ENCODE measurements at places on chromosomes 4 and X.

- no peak for DNase-seq
Observed at GRCh38 chr4:184849185-184849584, 23.4 kb upstream of the ACSL1 start.

- no peak for DNase-seq
Observed at GRCh38 chr4:37528166-37528885, 157.8 kb downstream of the RELL1 start.

DNA sequence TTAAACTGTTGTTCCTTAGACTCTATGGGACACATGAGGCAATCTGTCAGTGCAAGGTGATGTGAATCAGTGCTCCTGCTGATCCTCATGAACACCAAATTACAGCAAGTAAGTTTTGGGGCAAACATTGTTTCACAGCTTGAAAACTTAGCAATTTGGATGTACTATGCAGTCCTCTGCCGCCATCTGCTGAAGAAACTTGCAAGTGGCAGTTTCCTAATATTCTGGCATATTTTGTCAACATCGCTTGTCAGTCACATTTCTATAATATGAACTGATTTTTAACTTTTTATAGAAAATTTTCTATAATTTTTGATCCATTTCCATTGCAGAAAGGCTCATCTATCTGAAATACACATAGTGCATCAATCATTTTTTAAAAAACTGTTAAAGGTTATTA, 56.3 kb downstream of the ZAR1 start:
- peak; percentile 12 for DNase-seq

- no peak for DNase-seq
Observed at GRCh38 chr4:10030972-10031667, 9.8 kb upstream of the SLC2A9 start.

DNA sequence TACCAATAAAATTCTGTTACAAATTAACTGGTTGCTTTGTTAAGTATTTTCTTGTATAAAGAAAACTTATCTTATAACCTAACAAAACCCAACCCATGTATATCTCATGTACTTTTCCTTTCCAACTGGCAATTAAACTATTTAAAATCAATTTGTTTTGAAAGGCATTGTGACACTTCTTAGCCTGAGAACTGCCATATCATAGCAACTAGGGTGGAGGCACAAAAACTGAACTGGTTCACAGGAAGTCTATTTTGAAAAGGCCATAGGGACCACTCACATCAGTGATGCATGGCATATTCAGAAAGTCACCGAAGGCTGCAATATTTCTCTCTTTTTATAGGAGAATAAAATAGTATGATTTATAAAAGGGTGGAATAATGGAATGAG, 40.5 kb upstream of the ARSJ start:
- no peak for DNase-seq

- DNase-seq: no peak
Observed at GRCh38 chrX:123358457-123358856, 174.4 kb downstream of the GRIA3 start.

- DNase-seq: no peak
Observed at GRCh38 chr4:69524706-69525105, 29.0 kb upstream of the UGT2B4 start.

GRCh38 chrX:20418379-20419150, 151.9 kb upstream of the RPS6KA3 start:
- no peak for DNase-seq

- DNase-seq: no peak
Observed at GRCh38 chr4:168487282-168488035, 7.2 kb upstream of the DDX60L start.

DNA sequence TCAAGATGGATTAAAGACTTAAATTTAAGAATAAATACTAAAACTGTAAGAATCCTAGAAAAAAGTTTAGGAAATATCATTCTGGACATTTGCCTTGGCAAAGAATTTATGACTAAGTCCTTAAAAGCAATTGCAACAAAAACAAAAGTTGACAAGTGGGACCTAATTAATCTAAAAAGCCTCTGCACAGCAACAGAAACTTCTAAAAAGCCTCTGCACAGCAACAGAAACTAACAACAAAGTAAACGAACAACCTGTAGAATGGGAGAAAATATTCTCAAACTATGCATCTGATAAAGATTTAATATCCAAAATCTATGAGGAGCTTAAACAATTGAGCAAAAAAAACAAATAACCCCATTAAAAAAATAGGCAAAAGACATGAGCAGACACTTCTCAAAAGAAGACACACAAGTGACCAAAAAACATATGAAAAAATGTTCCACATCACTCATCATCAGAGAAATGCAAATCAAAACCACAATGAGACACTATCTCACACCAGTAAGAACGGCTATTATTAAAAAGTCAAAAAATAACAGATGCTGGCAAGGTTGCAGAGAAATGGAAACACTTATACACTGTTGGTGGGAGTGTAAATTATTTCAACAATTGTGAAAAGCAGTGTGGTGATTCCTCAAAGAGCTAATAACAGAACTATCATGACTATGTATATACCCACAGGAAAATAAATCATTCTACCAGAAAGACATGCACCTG, 5.5 kb upstream of the OPRPN start:
- DNase-seq: no peak

GRCh38 chrX:65994519-65995506, 45.1 kb downstream of the VSIG4 start:
- DNase-seq: no peak

- no peak for DNase-seq
Observed at GRCh38 chr4:19614171-19614570, 637.5 kb upstream of the SLIT2 start.

DNA sequence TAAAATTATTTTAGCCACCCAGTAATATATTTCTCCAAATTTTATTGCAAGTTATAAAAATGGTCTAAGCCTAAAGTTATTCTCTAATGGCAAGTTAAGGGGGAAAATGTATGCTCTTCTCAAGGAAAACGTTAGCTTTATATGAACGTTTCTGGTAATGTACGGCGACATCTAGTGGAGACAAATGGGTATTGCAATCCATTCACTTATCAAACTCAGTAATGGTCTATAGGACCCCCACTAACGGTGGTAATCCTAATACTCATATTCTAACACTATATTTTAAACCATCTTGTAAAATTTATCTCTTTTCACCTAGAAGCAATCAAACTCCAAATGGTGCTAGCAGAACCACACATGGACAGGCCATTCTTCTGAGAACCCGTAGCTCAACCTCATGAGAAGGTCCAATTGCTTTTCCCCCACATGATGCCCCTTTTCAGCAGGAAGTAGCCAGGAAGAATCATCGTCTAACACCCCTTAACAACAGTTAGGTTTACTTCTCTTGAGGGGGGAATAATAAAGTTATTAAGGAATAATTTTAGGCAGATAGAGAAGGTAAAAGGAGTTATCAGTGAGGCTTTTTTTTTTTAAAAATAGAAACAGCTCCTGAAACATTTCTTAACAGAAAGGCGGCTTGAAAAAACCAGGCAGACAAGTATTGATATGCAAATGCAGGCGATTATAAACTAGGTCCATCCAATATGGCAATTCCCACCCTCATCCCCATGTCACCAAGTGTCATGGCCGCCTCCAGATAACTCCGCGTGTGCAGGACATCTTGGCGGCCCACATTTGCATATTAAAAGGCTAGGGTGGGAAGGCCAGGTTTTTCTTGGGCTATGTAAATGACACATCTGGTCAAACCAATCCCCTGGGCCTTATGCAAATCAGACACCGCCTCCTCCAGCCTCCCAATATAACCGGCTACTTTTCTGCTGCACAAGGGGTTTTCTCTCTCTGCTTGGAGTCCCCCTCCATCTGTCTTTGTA, 35.0 kb downstream of the NUDT11 start:
- DNase-seq: no peak

DNA sequence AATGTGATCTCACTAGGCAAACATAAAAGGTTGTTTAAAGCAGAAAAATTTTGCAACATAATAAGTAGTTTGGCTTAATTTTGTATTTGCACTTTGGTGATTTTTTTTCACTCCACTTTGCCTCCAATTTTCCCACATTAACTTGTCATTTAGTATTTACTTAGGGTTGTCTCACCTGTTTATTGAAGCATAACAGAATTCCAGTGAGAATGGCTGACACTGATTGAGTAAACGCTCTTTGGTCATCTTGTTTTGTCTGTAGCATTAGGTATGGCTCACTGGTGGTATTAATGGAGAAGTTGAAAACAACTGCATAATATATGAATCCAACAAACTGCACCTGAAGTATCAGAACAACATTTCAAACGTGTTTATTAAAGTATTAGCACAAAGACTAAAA, 799.5 kb upstream of the ADGRL3 start:
- no peak for DNase-seq

DNA sequence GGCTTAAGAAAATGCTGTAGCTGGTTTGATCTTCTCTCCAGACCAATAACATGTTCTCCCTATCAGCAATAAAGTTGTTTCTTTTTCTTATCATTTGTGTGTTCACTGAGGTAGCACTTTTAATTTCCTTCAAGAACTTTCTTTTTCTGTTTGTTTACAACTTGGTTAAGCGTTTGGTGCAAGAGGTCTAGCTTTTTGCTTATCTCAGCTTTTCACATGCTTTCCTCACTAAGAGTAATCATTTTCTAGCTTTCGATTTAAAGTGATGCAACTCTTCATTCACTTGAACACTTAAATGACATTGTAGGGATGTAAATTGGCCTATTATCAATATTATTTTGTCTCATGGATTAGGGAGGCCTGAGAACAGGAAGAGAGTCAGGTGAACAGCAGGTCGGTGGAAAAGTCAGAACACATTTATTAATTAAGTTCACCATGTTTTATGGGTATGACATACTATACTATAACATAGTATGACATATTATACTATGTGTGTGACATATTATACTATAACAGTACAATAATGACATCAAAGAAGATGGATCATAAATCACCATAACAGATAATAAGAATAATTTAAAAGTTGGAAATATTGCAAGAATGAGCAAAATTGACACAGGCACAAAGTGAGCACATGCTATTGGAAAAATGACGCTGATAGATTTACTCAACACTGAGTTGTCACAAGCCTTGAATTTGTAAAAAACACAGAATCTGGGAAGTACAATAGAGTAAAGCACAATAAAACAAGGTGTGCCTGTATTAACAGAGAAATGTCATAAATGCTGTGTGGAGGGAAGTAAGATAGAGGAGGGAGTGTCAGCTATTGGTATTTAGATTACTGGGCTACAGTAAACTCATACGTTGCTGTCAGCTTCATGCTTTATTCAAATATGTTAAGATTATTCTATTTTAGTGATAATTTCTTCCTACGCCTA, 218.6 kb upstream of the SLC7A11 start:
- DNase-seq: no peak

GRCh38 chrX:40552768-40553167, 28.0 kb upstream of the ATP6AP2 start:
- no peak for DNase-seq

DNA sequence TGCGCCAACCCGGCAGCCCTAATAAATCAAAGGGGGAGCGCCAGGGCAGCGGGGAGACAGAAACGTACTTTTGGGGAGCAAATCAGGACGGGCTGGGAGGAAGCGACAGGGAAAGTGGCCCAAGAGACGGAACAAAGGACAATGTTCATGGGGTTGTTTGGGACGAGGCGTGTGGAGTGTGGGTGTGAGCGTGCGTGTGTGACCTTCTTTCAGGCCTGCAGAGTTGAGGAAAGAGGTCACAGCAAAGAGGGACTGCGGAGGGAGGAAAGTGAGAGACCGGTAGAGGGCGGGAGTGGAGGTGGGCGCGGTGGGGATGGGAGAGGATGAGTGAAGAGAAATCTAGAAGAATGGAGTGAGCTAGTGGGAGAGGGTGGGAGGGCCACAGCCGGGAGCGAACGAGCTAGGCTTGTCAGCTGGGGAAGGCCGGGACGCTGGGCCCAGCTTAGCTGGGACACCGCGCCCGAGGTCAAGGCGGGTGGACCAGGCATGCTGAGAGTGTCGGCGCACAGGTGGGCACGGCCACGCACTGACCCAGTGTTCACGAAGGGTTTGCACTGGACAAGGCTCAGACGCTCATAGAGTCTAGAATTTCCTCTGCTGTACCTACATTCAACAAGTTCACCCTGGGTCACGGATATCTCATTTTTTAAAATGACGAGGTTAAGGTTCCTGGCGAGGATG, 14.7 kb upstream of the PITX2 start:
- DNase-seq: no peak

- no peak for DNase-seq
Observed at GRCh38 chr4:166527500-166527899, 654.5 kb downstream of the TLL1 start.

DNA sequence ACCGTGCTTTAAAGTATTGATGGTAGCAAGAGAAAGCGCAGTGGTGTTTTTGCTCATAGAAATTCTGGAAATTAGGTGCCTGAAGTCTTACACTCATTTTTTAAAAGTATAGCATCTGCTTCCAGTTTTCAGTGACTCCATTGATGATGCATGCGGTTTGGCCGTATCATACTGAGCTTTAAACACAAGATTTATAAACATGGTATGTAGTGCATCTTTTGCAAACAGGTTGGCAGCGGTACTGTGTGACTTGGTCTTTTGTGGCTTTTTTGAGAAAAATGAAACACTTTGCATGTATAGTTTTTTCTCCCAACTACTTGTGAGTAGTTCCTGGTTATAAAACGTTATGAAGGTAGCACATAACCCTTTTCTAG, 2.0 kb downstream of the DDX3X start:
- DNase-seq: no peak

DNA sequence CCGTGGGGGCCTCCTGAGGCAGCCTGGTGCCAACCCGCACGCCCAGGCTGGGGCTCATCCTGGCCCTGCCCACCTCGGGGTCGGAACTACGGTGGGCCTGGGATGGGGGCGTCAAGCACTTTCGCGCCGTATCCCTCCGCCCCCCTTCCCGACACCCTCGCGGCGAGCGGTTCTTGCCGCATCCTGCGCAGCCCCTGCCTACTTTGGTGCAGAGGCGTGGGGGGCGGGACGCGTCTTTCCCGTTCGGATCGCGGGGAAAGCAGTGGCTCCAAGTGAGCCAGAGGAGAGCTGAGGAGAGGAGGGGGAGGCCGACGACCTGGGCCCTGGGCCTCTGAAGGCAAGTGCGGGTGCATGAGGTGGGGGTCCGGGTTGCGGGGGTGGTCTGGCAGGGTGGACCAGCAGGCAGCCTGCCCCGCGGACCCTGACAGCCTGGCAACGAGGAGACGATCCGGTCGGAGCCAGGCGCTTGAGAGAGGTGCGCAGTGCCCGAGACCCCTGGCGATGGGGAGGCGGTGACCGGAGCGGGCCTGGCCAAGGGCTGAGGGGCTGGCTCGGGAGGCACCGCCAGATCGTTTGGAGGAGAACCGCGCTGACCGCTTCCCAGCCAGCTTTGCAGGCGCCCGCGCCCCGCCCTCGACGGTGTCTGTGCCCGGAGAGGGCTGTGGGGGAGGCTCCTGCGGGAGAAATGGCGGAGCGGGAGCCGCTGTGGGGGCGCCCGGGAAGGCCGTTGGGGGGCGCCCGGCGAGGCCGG, at the start of gene GPRASP2:
GPRASP2 (plus strand) TSS at position 233 of the 751 bp plus-strand sequence. CDS start 2,422 bp downstream, outside the sequence.
- no peak for DNase-seq

DNA sequence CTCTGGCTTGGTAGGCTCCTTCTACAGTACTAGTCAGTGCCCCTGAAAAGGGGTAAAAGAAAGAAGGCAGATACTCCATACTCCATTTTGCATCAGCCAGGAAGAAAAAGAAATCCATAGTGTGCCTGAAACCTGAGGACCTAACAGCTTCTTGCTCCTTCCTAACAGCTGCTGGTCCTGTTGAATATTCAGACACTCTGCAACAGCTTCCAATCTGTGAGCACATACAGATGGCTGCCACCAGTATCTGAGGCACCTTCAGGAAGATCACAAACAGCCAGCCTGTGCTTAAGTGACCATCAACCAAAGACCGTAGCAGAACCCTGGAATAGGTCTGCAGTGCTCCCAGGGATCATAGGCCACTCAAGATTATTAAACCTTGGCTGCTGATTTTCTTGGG, 4.3 kb downstream of the GIMD1 start:
- DNase-seq: no peak

Data from activated CD4-positive, alpha-beta T cell treated with anti-CD3 and anti-CD28 coated beads, Interleukin-2, amount 50 U/mL, for 1 hour (primary cell).